ENCODE measurements at places on chromosomes 16 and 17. TPM values are rescaled to one million over a fixed set of nuclear protein-coding genes. Genes with fewer than 3 reads are reported as not detected.

C17orf67 gene
- polyA plus RNA-seq: 2.5 TPM

PLA2G10 gene
- not detected for polyA plus RNA-seq

EME2 gene
- 1.6 TPM for polyA plus RNA-seq

SOX9 gene
- not detected for polyA plus RNA-seq

MEIOB gene
- not detected for polyA plus RNA-seq
